Adrenal gland (tissue), 19 donors: ENCODE measurements at places on chromosomes 1 and 21.

DNA sequence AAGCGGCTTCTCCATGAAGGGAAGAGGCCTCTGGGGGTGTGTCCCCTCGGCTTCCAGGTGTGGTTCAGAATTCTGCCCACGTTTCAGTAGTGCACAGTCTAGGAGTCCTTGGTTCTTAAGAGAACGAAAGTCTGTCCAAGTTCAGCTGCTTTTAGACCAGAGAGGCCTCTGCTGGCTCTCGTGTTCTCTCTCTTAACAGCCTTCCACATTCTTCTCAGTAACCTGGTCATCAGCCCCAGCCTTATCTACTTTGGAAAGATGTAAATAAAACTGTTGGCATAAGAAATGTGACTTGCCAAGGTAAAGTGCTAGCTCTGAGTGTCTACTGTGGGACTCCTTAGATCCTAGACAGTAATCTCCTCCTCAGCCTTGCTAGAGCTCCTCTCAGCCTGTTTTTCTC, 15.3 kb upstream of the STUM start:
- DNase-seq: no peak
- H3K4me1 ChIP-seq: no peaks in the 10 kb centered on the region
- H3K27ac ChIP-seq: no peak overlapping the region
- no peak overlapping the region for H3K4me3 ChIP-seq

- peaks cover 11% of the 10 kb centered on the region for H3K4me1 ChIP-seq
- peak; percentile 14 for DNase-seq
- no peaks in the 10 kb centered on the region for H3K27me3 ChIP-seq
- no peaks in the 10 kb centered on the region for H3K36me3 ChIP-seq
Observed at GRCh38 chr1:207964195-207964966, 53.5 kb upstream of the CD34 start.

GRCh38 chr1:87759421-87760087, 430.9 kb downstream of the LMO4 start:
- no peak overlapping the region for H3K4me3 ChIP-seq
- DNase-seq: no peak
- H3K4me1 ChIP-seq: no peaks in the 10 kb centered on the region
- H3K27ac ChIP-seq: no peak overlapping the region
- H3K36me3 ChIP-seq: no peaks in the 10 kb centered on the region

DNA sequence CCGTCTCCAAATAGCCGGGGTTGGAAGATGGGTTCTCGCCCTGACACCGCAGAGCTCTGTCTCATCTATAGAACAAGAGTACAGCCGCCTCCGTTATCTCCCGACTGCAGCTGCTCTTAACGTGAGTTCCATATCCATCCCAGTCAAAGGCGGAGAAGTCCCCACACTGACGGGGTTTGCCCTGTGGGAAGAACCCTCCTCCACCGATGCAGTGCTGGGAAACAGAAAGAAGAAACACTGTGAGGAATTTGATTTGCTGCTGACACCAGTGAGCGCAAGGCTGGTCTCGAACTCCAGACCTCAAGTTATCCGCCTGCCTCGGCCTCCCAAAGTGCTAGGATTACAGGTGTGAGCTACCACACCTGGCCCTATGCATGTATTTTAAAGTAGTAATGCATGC, 9.5 kb downstream of the ITLN2 start:
- no peaks in the 10 kb centered on the region for H3K36me3 ChIP-seq
- H3K4me1 ChIP-seq: no peaks in the 10 kb centered on the region
- H3K27me3 ChIP-seq: peaks cover 5% of the 10 kb centered on the region
- H3K27ac ChIP-seq: no peak overlapping the region
- DNase-seq: no peak

- H3K4me1 ChIP-seq: no peaks in the 10 kb centered on the region
- H3K27ac ChIP-seq: no peak overlapping the region
- H3K36me3 ChIP-seq: no peaks in the 10 kb centered on the region
- no peaks in the 10 kb centered on the region for H3K27me3 ChIP-seq
- H3K4me3 ChIP-seq: no peak overlapping the region
Observed at GRCh38 chr1:65772607-65773006, 20.1 kb upstream of the PDE4B start.

GRCh38 chr21:33943293-33943692, 27.7 kb upstream of the ATP5PO start:
- no peak for DNase-seq
- peaks cover 2% of the 10 kb centered on the region for H3K4me1 ChIP-seq
- no peak overlapping the region for H3K4me3 ChIP-seq
